ENCODE measurements at places on chromosomes 7 and 10. TPM values are rescaled to one million over a fixed set of nuclear protein-coding genes. Genes with fewer than 3 reads are reported as not detected.

GRCh38 chr7:132655131-132655727 is 79.0 kb upstream of the PLXNA4 start:
- peak; percentile 21 for DNase-seq

The MMP21 gene
- total RNA-seq = 0.13 TPM

GRCh38 chr10:1952126-1953095 is 215.1 kb upstream of the ADARB2 start:
- no peak for DNase-seq

GRCh38 chr7:45690762-45691150 is 116.6 kb downstream of the ADCY1 start:
- no peak for DNase-seq

The ZNF425 gene
- 2.5 TPM for total RNA-seq

DNA sequence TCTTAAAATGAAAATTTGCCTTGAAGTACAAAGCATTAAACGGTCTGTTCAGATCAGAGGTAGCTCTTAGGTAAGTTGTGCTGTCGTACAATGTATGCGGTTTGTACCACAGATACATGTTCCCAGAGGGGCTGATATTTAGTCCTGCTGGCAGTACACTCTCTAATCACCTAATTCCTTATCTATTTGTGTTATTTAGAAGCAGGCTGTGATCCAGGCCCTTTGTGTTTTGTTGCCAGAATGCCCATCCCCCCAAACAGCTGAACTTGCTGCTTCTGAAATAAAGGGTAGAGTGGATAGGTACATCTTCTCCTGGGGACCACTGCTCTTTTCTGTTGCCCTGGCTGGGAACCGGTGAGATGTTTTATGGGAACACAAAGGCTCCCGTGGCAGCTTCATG is 84.5 kb downstream of the SND1 start:
- no peak for DNase-seq

GRCh38 chr7:95686109-95686508 is 86.2 kb upstream of the DYNC1I1 start:
- peak; percentile 79 for DNase-seq

The LRMDA gene
- total RNA-seq = 10.4 TPM

The MLXIPL gene
- not detected for total RNA-seq

- no peak for DNase-seq
Observed at GRCh38 chr7:96359876-96360275, 38.0 kb upstream of the SLC25A13 start.

The FANK1 gene
- total RNA-seq = 1.0 TPM

The SPDYE6 gene
- not detected for total RNA-seq

DNA sequence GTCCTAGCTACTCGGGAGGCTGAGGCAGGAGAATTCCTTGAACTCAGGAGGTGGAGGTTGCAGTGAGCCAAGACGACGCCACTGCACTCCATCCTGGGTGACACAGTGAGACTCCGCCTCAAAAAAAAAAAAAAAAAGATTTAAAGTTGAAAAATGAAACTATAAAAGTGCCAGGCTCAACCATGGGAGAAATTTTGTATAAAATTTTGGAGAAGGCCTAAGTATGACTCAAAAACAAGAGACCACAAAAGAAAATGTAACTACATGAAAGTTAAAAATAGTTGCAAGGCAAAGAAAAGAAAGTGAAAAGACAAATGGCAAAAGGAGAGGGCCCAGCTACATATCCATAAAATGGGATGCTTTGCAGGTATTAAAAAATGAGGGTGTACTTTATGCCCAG is 104.1 kb downstream of the ARHGAP22 start:
- no peak for DNase-seq

DNA sequence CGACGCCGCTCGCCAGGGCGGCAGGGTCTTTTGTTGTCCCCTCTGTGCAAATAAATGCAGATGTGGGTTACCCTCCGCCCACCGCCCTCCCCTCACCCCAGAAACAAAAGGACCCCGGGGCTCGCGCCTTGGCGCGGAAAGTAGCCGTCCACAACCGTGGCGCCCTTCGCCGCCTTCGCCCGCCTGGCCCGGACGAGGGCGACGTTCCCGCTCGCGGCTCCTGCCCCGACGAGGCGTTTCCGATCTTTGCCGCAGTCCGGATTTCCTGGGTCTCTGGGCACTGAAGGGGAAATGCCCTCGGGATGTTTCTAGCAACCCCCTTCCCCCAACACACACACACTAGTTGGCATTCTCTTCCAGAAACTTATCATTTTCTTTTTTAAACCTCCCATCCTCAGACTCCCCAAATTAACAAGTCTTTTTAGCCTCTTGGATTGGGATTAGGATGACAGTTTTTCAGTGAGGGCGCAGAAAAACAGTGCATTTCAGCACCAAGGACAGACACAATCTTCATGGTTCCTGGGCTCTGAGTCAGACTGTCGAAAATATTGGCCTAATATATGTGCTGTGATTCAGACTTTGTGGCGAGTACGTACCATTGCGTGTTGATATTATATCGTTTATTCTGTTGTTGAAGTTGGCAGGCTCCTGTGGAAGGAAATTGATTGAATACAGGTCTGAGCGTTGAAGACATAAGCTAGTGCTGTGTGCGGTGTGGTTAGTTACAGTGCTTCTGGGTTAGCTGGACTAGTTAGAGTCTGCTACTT is 771 bp downstream of the PHYHIPL start:
- DNase-seq = peak; percentile 13

DNA sequence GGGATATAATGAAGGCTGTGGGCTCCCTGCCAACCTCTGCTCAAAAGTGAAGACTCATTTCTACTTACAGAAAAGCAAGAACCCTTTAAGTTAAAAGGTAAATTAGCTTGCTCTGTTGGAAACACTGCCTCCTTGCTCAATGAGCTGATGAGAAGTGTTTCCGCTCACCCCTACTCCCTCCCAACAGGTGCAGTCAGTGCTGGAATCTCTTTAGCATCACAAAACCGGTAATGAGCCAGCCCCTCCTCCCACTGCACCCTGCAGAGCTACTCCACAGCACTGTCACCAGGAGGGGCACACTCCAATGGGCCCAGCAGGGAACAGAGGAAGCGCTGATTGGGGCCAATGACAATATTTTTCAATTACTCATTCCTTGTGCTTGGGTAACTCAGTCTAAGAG is 262.5 kb downstream of the TCERG1L start:
- no peak for DNase-seq

DNA sequence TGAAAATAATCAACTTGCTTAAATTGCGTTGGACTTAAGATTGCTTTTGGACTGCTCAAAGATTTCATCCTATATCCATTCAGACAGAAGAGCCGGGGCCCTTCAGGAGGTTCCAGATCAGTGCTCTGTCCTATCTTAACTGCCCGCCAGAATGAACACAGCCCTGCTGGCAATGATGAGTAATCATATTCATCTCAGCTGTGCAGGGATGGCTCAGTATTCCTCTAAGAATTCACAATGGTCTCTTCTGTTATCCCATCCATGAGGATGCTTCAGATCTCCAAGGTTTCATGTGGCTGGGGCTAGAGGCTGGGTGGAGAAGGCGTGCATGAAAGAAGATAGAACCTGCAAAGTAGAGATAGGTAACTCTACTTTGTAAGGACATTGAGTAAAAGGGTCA is 80.0 kb upstream of the NPVF start:
- no peak for DNase-seq

The SPDYE5 gene
- not detected for total RNA-seq

- DNase-seq = no peak
Observed at GRCh38 chr7:82816272-82816671, 346.4 kb downstream of the PCLO start.

DNA sequence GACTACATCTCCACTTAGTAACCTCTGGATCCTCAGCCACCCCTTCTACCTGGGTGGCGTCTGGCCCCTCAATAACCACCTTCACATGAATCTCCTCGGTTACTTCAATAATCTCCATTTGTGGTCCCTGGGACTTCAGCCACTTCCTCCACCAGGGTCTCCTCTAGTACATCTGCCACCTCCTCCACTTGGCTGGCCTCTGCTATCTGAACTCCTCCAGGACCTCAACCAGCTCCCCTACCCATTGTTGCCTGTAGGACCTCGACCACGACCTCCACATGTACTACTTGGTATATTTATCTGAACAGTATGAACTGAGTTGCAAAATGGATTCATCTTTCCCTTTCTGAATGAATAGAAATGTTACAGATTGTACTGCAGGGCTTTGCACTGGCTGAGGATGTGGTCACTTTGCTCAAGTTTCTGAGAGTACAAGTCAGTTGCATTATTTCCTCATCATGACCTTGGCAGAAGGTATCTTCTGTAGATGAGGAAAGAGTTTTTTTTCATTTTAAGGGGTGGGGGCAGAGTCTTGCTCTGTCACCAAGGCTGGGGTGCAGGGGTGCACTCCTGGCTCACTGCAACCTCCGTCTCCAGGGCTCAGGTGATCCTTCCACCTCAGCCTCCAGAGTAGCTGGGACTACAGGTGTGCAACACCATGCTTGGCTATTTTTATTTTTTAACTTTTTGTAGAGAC is 36.0 kb downstream of the MAT1A start:
- no peak for DNase-seq

DNA sequence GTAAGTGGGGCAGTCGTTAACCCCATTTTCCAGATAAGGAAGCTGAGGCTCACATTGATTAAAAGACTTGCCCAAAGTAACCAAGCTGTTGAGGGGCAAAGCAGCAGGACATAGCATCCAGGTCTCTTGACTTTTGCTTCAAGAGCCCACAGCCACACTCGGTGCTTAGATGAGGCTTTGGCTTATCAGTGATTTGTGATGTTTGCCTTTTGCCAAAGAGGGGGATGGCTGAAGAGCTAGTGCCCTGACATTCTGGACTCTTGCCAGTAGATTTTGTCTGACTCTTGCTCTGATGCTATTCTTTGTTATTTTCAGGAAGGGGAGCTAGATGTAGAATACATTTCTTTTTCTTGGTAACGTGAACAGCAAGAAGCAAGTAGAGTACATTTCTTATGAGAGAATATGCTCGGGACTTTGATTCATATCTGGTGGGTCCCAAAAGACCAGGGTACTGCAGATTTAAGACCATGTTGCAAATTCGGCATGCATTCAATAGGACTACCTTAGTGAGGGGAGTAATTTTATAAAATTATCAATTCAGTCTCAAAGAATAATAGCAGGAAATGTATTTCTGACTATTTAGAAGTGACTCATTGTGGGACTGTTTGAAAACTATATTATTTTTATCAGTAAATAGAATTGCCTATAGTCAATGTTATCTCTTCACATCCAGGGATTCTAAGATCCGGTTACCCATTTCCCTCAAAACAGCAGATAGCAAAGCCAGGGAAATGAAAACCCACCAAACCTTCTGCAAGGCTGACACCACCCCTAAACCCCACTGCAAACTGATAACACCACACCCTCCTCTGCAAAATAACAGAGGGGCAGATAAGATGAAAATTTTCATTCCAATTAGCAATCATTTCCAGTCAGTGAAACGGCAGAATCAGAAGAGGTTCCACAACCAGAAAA is 180.0 kb upstream of the BMPER start:
- peak; percentile 94 for DNase-seq
